ENCODE measurements at places on chromosomes 7 and 10.

- DNase-seq = no peak
These were observed 36.9 kb upstream of the GOLGA7B start for GRCh38 chr10:97812696-97813095.

- DNase-seq = no peak
These were observed 94.1 kb upstream of the PCBD1 start for GRCh38 chr10:70982443-70982842.

DNA sequence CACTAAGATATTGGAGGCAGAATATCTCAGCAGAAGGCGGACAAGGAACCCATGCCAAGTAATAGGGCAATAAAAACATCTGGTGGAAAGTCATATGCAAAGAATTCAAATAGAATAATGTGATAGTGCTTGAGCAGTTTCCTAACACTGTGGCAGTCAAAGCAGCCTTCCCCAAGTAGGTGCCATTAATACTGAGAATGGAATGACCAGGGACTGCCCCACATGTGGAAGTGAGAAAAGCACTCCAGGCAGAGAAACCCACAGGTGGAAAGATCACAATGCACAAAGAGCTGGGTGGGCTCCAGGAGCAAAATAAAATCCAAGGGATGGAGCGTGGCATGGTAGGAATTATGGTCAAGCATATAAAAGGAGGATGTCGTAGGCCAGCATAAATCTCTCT, 64.4 kb upstream of the NME8 start:
- no peak for DNase-seq

DNA sequence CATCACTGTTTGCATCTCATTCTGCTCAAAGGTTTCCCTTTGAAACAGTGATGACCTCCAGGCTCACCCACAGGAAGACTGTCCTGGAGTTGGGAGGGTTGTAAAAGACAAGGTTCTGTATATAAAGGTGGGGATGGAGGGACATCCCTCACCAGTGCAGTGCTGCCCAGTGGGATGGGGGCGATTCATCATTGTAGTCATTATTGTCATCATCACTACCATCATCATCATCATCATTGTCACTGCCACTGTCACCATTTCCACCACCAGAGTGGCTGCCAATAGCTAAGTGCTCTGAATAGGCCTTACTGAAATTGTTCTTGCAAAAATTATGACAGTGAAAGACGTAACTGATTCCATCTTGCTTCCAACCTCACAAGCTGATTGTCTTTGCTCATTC, 24.7 kb downstream of the MRPS24 start:
- no peak for DNase-seq

DNA sequence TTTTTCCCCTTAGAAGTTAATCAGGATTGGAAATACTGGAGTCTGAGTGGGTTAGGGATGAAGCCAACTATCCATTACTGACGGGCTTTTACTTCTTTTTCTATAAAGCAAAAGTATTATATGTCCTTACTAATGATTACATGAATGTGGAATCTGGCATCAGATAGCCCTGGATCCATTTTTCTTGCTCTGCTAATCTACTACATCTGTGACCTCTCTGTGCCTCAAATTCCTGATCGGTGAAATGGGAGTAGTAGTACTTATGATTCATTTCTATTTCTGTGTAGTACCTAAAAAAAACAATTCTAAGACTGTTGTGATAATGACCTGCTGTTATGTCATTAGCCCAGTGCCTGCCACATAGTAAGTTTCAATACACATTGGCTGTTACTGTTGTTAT, 621.6 kb downstream of the SORCS3 start:
- DNase-seq = no peak

GRCh38 chr10:127990846-127991542, 84.1 kb downstream of the PTPRE start:
- DNase-seq = peak; percentile 9

GRCh38 chr10:49593998-49594397, 16.1 kb upstream of the SLC18A3 start:
- DNase-seq = no peak

All from activated gamma-delta T cell treated with Interleukin-2 at 50 U/mL for 16 hours (primary cell).